ENCODE measurements at places on chromosomes 12 and 14.

GRCh38 chr14:101193106-101193844, 289.8 kb upstream of the RTL1 start:
- no peak for DNase-seq

DNA sequence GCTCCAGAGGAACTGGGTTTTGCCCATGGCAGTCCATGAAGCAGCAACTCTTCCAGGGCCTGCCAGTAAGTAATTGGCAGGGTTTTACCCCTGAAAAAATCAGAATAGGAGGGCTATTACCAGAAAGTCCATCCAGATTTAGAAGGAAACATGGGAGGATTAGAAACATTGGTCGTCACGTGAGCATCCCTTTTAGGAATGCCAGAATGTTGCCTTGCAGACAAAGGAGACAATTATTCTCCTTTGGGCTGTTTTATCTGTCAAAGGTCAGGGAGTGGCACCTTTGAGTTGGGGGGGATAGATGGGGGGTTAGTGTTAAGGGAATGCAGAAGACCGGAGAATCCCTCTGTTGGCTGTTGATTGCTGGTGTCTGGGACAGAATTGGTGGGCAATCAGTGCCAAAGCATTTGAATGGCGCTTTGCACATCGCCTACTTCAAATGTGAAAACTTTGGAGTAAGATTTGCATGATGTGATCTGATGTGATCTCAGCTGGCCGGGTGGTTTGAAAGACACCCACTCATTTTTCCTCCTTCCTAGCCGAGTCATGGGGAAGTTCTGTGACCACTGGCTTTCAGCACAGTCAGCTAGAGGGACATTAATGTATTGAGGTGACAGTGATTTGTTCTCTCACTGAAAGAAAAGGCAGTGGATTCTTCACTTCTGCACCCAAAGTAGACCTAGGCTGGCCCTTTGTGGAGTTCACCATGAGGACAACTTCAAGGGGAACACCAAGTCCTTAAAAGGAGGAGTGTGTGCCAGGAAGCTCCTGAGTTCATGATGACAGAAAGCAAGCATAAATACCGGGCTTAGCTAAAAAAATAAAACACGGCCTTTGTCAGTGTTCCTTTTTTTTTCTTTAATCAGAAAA, 31.4 kb downstream of the FLVCR2 start:
- DNase-seq: no peak

- DNase-seq: no peak
Measured at GRCh38 chr12:31586728-31587127, 4.2 kb downstream of the DENND5B start.

- DNase-seq: no peak
Measured at GRCh38 chr12:84730561-84731162, 181.9 kb downstream of the SLC6A15 start.

DNA sequence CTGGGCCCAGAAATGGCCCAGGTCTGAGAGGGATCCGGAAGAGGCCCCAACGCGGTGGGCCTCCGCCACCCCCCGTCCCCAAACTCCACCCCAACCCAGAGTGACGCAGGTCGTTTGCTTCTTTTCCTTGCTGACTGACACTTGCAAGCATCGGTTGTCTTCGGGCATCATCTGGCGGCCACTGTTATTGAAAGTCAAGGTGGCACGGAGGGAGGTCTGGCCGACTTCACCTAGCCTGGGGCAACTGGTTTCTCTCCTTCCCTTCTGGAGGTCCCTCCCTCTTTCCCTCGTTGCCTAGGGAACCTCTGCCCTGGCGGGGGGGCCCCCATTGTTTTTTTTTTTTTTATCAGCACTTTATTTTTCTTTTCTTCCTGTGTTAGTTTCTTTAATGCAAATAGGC, 241.8 kb downstream of the ALG10 start:
- no peak for DNase-seq

DNA sequence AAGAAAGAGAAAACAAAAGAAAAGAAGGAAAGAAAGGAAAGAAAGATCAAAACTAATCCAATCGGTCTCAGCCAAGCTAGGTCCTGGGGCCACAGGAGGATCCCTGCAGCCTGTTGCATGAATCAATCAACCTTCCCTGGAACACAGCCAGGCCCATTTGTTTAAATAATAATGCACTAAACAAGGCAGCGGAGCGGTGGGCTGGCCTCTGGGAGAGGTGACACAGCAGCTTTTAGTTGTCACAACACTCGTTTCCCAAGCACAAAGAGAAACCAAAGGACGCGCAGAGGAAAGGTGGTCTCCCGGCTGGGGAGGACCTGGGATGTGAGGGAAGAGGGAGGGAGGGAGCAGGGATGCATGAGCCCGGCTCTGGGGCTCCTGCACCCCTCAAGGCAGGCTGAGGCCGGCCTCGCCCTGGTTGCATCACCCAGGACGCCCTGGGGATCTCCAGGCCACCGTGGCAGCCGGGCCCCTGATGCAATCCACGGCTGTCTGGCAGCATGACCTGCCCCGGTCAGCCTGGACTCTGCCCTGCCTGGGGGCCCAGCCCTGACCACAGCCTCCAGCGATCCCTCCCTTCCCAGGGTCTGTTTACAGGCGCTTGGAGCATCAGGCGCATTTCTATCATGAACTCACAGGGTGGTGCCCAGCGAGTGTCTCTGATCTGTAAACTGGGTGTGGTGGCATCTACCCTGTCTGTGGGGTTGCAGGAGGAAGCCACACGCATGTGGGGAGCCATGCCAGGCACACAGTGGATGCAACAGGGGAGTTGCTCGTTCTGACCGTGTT, 32.5 kb downstream of the MMP17 start:
- no peak for DNase-seq

- no peak for DNase-seq
Measured at GRCh38 chr14:82642425-82642824, 1108.8 kb upstream of the SEL1L start.

GRCh38 chr12:19161216-19161615, 31.7 kb downstream of the PLEKHA5 start:
- no peak for DNase-seq

- DNase-seq: no peak
Measured at GRCh38 chr14:54478636-54479215, 10.1 kb downstream of the GMFB start.

- DNase-seq: no peak
Measured at GRCh38 chr12:21129351-21129750, 1.6 kb upstream of the SLCO1B1 start.
